HT-29 (cell line): ENCODE measurements at places on chromosomes 4 and X. TPM values are rescaled to one million over a fixed set of nuclear protein-coding genes. Genes with fewer than 3 reads are reported as not detected.

The HPGD gene
- total RNA-seq = 18.6 and 33.7 TPM in 2 replicates

The BEX1 gene
- total RNA-seq = not detected in 2 replicates

The PCDH7 gene
- total RNA-seq = 0.21 and 0.43 TPM in 2 replicates

The SPANXA1 gene
- not detected in 2 replicates for total RNA-seq

DNA sequence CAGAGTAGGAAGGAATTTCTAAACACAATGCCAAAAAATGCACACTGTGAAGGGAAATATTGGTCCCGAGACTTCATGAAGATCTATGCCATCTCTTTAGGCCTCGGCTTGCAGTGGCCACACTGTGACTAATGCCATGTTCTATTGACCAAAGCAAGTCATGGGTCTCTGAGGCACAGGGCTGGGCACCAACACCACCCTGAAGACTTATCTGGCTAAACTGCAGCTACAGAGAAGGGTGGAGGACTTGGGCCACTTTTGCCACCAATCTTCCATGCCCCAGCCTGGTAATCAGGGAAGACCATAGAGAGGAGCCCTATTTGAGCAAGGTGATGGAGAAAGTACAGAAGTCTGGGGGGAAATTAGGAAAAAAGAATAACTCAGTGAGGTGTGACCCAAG, 42.1 kb downstream of the HMX1 start:
- DNase-seq = no peak

DNA sequence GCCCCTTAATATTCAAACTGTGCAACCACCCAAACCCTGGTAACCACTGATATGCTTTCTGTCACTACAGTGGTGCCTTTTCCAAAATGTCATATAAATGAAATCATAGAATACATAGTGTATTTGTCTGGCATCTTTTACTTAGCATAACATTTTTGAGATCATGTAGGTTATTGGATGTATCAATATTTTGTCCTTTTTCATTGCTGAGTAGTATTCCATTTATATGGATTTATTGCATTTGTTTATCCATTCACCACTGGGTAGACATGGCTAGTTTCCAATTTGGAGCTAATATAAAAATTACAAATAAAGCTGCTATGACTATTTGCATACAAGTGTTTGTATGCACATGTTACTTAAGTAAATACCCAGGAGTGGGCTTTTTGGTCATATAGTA, 121.6 kb downstream of the TMEM144 start:
- no peak for DNase-seq

- no peak for DNase-seq
Measured at GRCh38 chrX:97936296-97936695, 1052.6 kb downstream of the RPA4 start.

DNA sequence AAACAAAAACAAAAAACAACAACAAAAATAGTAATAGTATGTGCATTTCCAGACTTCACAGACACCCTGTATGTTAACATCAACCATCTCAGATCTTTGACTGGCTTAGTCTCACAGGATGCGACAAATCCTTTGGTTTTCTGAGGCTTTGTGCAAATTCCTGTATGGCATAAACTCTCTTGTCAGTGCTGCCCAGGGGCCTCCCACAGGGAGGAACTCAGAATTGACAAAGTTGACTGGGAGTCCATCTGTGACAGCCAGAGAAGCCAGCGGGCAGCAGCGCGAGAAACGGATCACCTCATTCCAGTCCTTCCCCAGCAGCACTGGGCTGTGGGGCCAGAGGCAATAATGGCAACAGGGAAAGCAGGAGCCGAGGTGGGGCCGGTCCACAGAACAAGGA, 19.1 kb upstream of the DDX3X start:
- DNase-seq = no peak

DNA sequence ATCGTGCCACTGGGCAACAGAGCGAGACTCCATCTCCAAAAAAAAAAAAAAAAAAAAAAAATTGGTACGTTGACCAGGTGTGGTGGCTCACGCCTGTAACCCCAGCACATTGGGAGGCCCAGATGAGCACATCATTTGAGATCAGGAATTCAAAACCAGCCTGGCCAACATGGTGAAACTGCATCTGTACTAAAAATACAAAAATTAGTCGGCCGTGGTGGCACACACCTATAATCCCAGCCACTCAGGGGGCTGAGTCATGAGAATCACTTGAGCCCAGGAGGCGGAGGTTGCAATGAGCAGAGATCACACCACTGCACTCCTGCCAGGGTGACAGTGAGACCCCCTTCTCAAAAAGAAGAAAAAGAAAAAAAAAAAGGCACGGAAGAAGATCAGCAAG, 24.5 kb downstream of the RBMX start:
- DNase-seq = no peak

DNA sequence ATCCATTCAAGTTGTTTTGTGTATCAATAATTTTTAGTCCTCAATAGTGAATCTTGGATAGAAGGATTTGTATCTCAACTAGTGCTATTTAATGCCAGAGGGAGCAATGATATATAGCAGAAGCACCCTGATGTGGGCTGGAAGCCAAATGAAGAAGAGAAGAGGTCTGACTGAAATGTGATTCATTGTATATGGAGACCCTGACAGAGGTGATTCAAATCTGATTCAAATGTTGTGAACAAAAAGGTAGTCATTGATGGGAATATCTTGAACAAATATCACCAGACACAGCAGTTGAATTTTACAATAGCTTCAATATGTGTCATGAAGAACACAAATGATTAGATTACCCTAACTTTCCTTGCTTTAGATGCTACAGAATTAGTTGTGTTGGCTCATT, 27.5 kb upstream of the SULT1B1 start:
- DNase-seq = no peak

DNA sequence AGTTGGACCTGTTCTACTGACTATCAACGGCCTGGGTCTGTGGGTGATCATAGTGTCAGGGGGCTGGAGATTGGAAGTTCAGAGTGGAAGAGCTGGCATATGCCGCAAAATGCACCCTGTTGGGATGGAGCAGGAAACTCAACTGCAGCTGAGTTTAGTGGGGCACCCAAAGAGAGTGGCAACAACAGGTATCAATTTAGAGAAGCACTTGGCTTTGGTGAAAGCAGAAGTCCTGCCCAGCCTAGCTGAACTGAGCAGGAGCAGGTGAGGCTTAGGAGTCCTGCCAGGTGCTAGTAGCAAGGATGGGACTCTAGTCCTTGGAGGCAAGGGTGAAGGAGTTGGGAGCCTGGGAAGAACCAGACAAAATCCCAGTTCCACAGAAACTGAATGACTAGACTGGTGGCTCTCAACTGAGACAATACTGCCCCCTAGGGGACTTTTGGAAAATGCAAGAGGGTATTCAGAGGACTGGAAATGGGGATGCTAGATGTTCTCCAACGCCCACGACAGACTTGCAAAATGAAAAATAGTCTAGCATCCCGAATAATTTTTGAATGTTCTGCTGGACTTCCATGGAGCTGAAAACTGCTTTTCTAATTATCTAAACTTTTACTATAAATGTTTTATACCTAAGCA, 49.4 kb downstream of the RTL9 start:
- DNase-seq = peak; percentile 86

- DNase-seq = no peak
Measured at GRCh38 chr4:7842384-7843279, 97.0 kb downstream of the AFAP1 start.

DNA sequence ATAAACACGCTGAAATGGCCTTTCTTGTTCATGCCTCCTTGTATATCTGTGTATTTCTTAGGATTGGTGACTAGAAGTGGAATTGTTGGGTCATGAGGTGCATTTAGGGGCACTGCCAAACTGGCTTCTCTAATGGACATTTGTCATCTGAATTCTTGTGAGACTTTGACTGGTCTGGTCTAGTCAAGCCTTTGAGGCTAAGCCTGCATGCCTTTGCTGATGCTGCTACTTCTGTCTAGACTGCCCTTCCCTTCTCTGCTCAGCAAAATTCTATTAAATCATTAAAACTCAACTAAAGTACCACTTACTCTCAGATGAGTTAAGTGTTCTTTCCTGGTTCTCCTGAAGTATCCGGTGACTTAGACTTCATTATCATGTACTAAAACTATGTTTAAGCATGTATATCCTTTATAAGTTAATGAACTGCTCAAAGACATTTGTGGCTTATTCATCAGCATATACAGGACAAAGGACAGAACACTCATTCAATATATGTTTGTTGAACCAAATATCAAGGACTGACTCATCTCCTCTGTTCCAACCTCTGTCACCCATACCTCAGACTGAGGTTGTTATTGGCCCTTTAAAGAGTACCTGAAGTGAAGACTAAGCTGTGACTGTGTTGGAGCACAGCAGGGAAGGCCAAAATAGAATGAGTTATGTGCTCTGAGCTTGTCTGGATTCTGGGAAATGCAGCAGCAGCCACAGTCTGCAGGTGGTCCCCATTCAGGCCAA, 9.0 kb downstream of the TCEAL1 start:
- peak; percentile 10 for DNase-seq

DNA sequence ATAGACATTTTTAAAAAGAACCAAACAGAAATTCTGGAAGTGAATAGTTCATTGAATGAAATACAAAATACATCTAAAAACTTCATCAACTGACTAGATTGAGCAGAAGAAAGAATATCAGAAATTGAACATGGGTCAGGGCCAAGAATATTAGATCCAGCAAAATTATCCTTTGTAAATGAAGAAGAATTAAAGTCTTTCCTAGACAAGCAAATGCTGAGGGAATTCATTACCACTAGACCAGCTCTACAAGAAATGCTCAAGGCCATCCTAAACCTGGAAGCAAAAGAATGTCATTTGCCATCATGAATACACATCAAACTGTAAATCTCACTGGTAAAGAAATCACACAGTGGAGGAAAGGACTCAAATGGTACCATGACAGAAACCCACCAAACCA, 72.7 kb upstream of the RPL34 start:
- DNase-seq = no peak

- no peak for DNase-seq
Measured at GRCh38 chrX:44305921-44306320, 37.6 kb downstream of the EFHC2 start.

DNA sequence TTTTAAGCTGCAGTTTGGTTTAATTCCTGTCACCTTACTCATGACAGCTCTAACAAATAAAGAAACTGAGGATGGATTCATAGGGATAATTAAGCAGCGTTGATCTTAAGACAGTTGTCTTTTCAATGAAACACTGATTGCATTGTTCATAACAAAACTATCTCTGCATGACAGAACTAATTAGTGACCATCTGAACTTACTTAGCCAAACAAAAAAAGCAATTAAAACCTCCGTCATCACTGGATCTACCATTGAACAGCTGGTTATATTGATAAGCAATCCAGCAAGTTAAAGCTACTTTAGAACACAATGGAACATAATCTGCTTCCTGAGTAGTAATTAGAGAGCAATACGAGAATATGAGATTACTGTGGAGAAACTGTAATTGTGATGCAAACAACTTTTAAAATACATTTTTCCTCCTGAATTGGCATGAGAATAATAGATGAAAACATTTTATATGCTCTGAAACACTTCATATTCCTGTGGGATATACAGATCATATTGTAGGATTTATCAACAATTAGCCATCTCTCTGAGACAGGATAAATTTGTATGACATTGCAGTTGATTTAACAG, 2576.8 kb downstream of the PCDH7 start:
- DNase-seq = no peak
